ENCODE measurements at places on chromosomes 12 and 14.

- DNase-seq, result no peak
Observed at GRCh38 chr14:23430723-23431085, 4.8 kb downstream of the MYH7 start.

DNA sequence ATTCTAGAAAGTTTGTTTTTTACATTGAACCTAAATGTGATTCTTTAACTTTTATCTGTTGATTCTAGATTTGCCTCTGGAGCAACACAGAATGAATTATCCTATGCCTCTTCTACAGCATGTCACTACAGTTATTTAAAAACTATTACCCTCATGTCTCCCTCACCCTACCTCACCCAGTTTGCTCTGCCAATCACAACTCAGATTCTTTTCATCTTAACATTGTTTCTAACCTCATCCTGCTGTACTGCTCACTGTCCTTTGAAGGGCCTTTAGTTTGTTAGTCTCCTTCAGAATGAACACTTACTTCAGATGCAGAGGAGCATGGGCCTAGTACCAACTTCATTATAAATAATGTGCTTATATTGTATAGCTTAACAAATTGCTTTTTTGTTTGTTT is 21.5 kb downstream of the YLPM1 start:
- DNase-seq, result no peak

- no peak for DNase-seq
Observed at GRCh38 chr14:102511538-102511937, 2.0 kb upstream of the ANKRD9 start.

GRCh38 chr12:105273601-105274000 is 37.6 kb upstream of the APPL2 start:
- DNase-seq, result no peak

DNA sequence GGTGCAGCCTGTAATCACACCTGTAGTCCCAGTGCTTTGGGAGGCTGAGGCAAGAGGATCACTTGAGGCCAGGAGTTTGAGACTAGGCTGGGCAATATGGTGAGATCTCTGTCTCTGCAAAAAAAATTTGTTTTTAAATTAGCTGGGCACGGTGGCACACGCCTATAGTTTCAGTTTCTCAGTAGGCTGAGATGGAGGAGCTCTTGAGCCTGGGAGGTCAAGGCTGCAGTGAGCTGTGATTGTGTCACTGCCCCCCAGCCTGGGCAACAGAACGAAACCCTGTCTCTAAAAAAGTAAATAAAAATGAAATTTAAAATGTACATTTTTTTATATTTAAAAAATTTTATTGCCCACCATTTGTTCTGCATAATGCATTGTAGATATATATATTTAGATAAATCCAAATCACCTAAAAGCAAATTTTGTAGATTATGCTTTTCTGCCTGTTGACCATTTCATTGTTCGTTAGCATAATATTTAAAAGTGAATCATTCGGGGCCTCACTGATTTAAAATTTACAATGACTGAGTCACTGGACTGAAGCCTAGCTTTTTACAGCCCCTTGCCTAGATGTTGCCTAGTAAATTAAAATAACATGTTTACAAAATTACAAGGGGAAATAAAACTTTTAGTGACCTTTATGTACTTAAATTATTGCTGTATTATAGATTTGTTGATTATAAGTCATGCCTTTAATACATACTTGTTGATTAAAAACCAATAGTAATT is 87.9 kb downstream of the USP15 start:
- DNase-seq, result no peak

GRCh38 chr12:14768823-14769405 is 34.4 kb downstream of the WBP11 start:
- peak; percentile 66 for DNase-seq

- DNase-seq, result no peak
Observed at GRCh38 chr12:12381982-12382381, 25.1 kb downstream of the BORCS5 start.

- DNase-seq, result no peak
Observed at GRCh38 chr14:98893675-98894074, 378.3 kb downstream of the BCL11B start.

DNA sequence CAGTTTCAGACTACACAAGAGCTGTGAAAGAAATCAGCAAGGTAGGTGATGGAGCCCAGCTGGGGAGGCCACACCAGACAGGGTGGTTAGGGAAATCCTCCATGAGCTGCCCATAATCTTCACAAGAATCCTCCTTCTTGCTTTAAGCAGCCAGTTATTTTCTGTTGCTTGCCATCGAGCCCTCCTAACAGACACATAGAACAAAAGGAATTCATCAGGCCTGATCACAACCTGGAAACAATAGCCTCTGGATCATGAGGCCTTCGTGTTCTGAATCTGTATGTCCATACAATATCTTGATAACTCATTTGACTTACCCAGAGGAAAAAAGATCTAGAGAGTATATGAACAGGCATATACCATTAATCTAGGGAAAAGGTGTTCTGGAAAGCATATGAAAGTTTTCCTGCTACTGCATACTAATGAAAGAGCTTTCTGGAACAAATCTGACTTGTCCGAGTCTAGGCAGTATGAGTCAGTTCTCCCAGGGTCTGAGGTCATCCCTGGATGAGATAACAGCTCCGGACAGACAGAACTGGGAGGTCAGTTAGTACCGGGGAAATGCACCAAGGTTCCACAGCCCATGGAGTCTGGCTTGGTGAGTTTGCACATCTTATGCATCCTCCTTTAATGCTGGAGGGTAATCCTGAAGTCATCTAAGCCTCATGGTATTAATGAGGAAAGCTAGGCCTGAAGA is 52.8 kb upstream of the ELK3 start:
- no peak for DNase-seq

- no peak for DNase-seq
Observed at GRCh38 chr12:47556261-47557030, 149.4 kb downstream of the RPAP3 start.

All from stimulated activated CD8-positive, alpha-beta memory T cell treated with anti-CD3 and anti-CD28 coated beads, Interleukin-4, amount 100 ng/mL, for 48 hours (primary cell).